ENCODE measurements at places on chromosomes 6 and 20. TPM values are rescaled to one million over a fixed set of nuclear protein-coding genes. Genes with fewer than 3 reads are reported as not detected.
A peak's percentile ranks its signal among the peaks of the same experiment; 100 is the strongest.

DNA sequence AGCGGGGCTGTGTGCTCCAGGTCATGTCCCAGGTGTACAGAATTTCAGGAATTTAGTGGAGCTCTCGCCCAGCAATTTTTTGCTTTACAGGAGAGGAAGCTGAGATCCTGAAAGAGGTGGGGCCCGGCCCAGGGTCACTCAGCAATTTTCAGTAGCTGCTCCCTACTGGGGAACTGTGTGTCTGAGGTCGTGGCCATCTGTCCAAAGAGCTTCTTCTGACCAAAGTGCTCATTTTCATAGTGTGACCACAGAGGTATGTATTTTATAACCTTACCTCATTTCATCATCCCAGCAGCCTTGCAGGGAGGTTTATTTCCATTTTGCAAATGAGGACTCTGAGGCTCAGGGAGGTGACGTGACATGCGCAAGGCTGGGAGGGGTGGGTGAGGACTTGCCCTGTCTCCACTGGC, 46.3 kb downstream of the FAM209B start:
- DNase-seq: no peak
- no peaks in the 10 kb centered on the region for H3K36me3 ChIP-seq
- H3K4me1 ChIP-seq: peaks cover 9% of the 10 kb centered on the region

DNA sequence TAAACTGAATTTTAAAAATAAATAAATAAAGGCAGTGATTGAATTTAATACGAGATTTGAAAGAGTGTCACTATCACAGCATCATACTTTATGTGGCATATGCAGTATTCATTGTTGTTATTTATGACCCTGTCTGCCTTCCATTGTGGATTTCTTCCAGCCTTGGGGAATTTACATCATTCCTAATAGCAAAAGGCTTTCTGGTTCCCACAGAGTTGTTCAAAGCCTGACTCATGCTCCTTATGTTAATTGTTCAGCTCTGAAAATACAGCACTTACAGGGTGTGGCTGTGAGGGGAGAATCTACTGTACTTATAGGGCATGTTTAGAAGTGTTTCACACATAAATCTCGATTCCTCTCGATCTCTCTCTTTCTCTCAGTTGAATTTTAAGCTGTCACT, 54.4 kb downstream of the JAG1 start:
- H3K27ac ChIP-seq: peak overlapping the region; percentile 68
- H3K4me3 ChIP-seq: no peak overlapping the region
- DNase-seq: peak; percentile 79
- no peaks in the 10 kb centered on the region for H3K27me3 ChIP-seq

- no peaks in the 10 kb centered on the region for H3K36me3 ChIP-seq
- H3K27ac ChIP-seq: peak overlapping the region; percentile 79
- peak; percentile 87 for DNase-seq
- no peak overlapping the region for H3K4me3 ChIP-seq
- no peaks in the 10 kb centered on the region for H3K27me3 ChIP-seq
- H3K4me1 ChIP-seq: peaks cover 34% of the 10 kb centered on the region
These were observed 654.5 kb upstream of the PTCHD4 start for GRCh38 chr6:48765352-48765961.

DNA sequence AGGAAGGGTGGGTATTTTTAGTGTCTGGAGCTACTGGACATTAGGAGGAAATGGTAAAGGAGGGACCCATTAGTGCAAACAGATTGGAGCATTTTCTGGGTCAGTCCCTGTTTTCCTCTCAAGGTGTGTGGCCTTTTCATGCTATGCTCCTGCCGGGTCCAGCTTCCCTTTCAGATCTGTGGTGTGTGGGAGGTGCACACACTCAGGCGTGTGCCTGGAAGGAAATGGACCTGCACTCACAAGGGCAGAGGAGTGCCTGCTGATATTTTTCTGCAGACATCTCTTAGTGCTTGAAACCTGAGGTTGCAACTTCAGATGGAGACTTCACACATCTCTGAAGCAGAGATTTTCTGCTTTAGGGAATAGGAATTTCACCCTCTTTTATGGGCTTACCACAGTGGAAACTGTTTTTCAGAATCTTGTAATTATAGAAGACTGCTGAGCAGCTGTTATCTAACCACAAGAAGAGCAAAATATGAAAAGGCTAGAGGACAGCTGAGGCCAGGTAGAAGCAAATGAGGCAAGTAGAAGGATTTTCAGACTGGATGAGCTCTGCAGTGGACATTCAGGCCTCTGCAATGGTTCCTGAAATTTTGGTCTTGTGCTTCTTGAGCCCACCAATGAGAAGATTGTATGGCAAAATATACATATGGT, 764.3 kb downstream of the QKI start:
- H3K36me3 ChIP-seq: no peaks in the 10 kb centered on the region
- no peak overlapping the region for H3K27ac ChIP-seq
- no peak overlapping the region for H3K4me3 ChIP-seq
- no peaks in the 10 kb centered on the region for H3K4me1 ChIP-seq

DNA sequence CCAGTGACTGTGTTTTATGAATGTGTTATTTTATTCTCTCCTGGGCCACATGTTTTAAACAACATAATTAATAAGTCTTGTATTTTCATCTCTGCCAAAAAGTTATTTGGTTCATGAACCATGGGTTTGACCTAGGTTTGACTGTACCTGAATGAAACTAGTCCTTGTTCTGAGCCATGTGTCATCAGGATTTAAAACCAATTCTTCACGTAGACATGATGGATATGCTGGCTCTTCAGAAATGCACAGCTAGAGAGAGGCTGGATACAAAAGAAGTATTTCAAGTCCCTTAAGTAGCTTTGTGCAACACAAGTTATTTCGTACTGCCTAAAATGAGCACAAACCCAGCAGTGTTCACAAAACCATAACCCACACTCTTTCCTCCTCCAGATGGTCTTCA, 116.1 kb downstream of the IBTK start:
- no peak overlapping the region for H3K4me3 ChIP-seq
- no peak for DNase-seq
- no peaks in the 10 kb centered on the region for H3K36me3 ChIP-seq
- H3K4me1 ChIP-seq: no peaks in the 10 kb centered on the region
- H3K27ac ChIP-seq: no peak overlapping the region

DNA sequence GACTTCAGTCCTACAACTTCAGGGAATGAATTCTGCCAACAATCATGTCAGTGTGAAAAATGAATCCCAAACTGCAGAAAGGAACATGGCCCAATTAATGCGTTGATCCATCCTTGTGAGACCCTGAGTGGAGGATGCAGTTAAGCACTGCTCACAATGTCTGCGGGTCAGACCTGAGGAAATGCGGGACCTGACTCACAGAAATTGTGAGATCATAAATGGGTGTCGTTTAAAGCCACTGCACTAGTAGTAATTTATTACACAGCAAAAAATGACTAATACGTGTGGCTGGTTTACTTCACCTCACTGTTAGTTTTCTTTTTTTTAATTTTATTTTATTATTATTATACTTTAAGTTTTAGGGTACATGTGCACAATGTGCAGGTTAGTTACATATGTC, 505.0 kb downstream of the PRKN start:
- H3K36me3 ChIP-seq: no peaks in the 10 kb centered on the region
- no peak overlapping the region for H3K4me3 ChIP-seq
- H3K27ac ChIP-seq: no peak overlapping the region
- DNase-seq: no peak

DNA sequence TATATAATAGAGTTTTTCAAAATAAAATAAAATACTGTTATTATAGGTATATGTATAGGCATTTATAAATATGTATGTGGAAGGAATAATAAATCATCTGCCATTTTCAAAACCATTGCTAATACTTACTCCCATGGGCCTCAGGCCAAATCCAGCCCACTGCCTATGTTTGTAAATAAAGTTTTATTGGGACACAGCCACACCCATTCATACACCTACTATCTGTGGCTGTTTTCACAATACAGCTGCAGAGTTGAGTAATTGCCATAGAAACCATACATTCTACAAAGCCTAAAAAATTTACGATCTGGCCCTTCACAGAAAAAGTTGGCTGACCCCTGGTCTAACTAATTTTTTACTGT, 9.5 kb downstream of the ALDH5A1 start:
- 0 out of 2 replicates have a peak, but pooled peaks cover 6% of the 10 kb centered on the region for H3K36me3 ChIP-seq
- no peaks in the 10 kb centered on the region for H3K27me3 ChIP-seq
- no peak overlapping the region for H3K4me3 ChIP-seq

DNA sequence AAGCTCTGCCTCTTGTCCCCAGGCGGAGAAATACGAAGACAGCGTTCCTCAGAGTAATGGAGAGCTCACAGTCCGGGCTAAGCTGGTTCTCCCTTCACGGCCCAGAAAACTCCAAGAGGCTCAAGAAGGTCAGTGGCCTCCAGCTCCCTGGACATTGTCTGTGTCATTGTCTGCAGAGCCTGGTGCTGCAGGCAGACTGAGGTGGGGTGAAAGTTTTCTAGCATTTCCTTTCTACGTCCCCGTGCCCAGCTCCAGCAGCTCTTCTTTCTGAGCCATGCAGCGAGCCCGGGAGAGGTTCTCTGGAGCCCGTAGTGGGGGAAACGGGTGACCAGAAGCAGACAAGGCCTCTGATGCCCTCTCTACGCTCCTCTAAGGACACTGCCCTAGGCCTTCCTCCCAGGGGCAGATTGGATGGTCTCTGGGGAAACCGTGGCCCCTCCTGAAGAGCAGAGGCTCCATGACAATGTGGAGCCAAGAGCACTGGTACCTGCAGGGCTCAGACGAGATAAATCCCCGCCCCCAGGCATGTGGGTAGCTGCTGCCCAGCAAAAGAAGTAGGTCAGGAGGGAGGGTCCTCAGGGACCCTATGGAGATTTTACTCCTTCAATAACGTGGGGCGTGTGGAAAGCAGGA, 58.4 kb downstream of the EZR start:
- H3K4me3 ChIP-seq: no peak overlapping the region
- H3K36me3 ChIP-seq: peaks cover 4% of the 10 kb centered on the region
- H3K4me1 ChIP-seq: no peaks in the 10 kb centered on the region
- no peak overlapping the region for H3K27ac ChIP-seq
- no peaks in the 10 kb centered on the region for H3K27me3 ChIP-seq

- H3K4me3 ChIP-seq: no peak overlapping the region
- H3K27ac ChIP-seq: no peak overlapping the region
- H3K27me3 ChIP-seq: no peaks in the 10 kb centered on the region
- H3K4me1 ChIP-seq: no peaks in the 10 kb centered on the region
- H3K36me3 ChIP-seq: 0 out of 2 replicates have a peak, but pooled peaks cover 3% of the 10 kb centered on the region
These were observed 3.0 kb upstream of the HUS1B start for GRCh38 chr6:659716-660581.

- 0 out of 2 replicates have a peak overlapping the region, but pooled peaks have one; percentile 62 for H3K27ac ChIP-seq
- no peaks in the 10 kb centered on the region for H3K27me3 ChIP-seq
- no peak for DNase-seq
- H3K4me3 ChIP-seq: peak overlapping the region; percentile 78
- H3K36me3 ChIP-seq: no peaks in the 10 kb centered on the region
- H3K4me1 ChIP-seq: peaks cover 22% of the 10 kb centered on the region
These were observed 372 bp downstream of the JARID2 start for GRCh38 chr6:15246217-15246665.

GRCh38 chr6:134216301-134217010, 101.5 kb downstream of the SGK1 start:
- no peak overlapping the region for H3K27ac ChIP-seq
- no peak overlapping the region for H3K4me3 ChIP-seq
- H3K4me1 ChIP-seq: no peaks in the 10 kb centered on the region
- H3K36me3 ChIP-seq: no peaks in the 10 kb centered on the region
- DNase-seq: no peak
- H3K27me3 ChIP-seq: no peaks in the 10 kb centered on the region

DNA sequence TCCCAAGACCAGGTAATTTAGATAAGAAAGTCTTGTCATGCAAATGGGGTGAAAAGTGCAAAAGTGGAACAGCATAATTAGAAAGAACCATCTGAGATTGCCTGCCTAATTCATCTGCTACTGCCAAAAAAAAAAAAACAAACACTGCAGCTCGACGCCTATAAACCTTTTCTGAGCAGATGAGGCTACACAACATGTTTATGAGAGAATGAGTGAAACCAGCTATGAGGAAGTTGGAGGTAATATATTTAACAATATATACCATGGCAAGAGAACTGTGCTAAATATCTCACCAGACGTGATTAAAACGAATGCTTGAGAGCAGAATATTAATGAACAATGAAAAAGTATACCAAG, 50.0 kb downstream of the LAMA4 start:
- H3K4me3 ChIP-seq: peak overlapping the region; percentile 21
- peaks cover 64% of the 10 kb centered on the region for H3K4me1 ChIP-seq
- peak overlapping the region; percentile 95 for H3K27ac ChIP-seq

GRCh38 chr6:149217466-149217888, 100.0 kb upstream of the TAB2 start:
- no peaks in the 10 kb centered on the region for H3K4me1 ChIP-seq
- no peak for DNase-seq
- H3K27ac ChIP-seq: no peak overlapping the region
- H3K36me3 ChIP-seq: no peaks in the 10 kb centered on the region

DNA sequence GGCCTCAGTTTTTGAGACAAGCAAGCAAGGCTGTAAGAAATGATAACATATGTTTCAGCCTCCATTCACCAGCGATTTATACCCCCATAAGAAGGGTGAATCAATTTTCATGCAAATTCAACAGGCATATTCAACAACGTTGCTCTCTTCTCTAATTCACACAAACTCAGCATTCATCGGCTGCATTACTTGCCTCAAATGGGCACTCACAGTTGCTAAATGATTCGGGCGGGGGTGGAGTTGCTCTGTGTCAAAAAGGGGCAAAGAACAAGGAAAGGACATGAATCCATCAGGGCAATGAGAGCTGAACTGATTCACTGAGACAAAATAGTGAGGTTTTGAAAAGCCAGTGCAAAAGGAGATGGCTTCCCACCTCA, 9.0 kb downstream of the MOXD1 start:
- H3K27me3 ChIP-seq: no peaks in the 10 kb centered on the region
- H3K36me3 ChIP-seq: no peaks in the 10 kb centered on the region
- H3K4me3 ChIP-seq: no peak overlapping the region
- H3K4me1 ChIP-seq: no peaks in the 10 kb centered on the region
- no peak overlapping the region for H3K27ac ChIP-seq

DNA sequence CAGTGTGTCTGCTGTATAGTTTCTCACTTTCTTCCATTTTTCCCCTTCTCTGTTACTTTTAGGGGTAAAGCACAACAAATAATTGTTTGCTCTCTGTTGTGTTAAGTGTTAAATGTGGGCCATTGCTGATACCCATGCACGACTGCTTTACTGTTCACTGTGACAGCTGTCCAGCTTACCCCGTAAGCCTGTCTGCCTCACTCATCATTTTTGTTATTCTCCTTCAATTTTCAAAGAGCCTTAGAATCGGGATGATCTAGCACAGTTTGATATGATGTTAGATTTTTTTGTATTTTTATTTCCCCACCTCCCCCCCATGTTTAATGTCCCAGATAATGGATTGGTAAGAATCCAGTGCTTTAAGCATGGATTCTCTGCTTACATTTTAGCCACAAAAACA, 41.2 kb upstream of the MLIP start:
- no peaks in the 10 kb centered on the region for H3K27me3 ChIP-seq
- H3K36me3 ChIP-seq: no peaks in the 10 kb centered on the region
- H3K4me1 ChIP-seq: no peaks in the 10 kb centered on the region

GRCh38 chr6:1435806-1436205, 46.4 kb downstream of the FOXF2 start:
- peak; percentile 26 for DNase-seq
- no peak overlapping the region for H3K27ac ChIP-seq
- H3K4me3 ChIP-seq: no peak overlapping the region
- H3K36me3 ChIP-seq: no peaks in the 10 kb centered on the region
- peaks cover 4% of the 10 kb centered on the region for H3K4me1 ChIP-seq
- H3K27me3 ChIP-seq: peaks cover 19% of the 10 kb centered on the region

- peaks cover 57% of the 10 kb centered on the region for H3K36me3 ChIP-seq
- H3K4me3 ChIP-seq: peak overlapping the region; percentile 94
- peak overlapping the region; percentile 96 for H3K27ac ChIP-seq
- peak; percentile 44 for DNase-seq
These were observed 5.8 kb downstream of the HMGA1 start for GRCh38 chr6:34242252-34243130.

Gene NR2E1
- total RNA-seq: not detected

Gene GABBR1
- 7.0 TPM for total RNA-seq

Gene TP53INP2
- total RNA-seq: 3.3 TPM

Gene OR2B6
- not detected for total RNA-seq

Gene SSTR4
- total RNA-seq: not detected

Gene REPS1
- total RNA-seq: 27.4 TPM

Gene TSHZ2
- not detected for total RNA-seq

Gene TMEM244
- total RNA-seq: not detected

Gene EYS
- total RNA-seq: 0.07 TPM
